ENCODE measurements at places on chromosomes 4 and X.

GRCh38 chr4:187141101-187141500 is 417.4 kb upstream of the FAT1 start:
- no peak for DNase-seq

- DNase-seq, result no peak
These were observed 82.3 kb downstream of the ATG4A start for GRCh38 chrX:108173874-108174273.

GRCh38 chrX:111511477-111511876 is at the start of gene SERTM2:
TSS of gene SERTM2 (plus strand) at chrX:111511645. CDS start at chrX:111518858, 7,213 bp downstream.
- no peak for DNase-seq

- no peak for DNase-seq
These were observed 74.4 kb downstream of the CENPC start for GRCh38 chr4:67470871-67471270.

DNA sequence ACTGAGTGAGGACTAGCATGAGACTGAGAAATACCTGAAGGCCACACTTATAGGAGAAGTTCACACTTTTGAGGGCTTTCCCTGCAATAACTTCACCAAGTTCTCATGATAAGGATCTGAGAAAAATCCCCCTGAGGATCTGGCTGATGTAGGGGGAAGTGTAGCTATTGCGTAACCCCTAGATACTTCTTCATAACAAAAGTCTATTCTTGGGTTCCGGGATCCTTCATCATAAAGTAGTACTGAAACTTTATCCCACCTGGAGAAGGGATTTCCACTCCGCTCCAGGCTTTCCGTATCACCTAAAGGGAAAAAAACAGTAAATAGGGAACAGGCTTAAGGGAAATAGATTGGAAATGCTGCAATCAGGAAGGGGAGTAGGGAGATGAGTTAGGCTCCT is 13.3 kb downstream of the USP27X start:
- no peak for DNase-seq

DNA sequence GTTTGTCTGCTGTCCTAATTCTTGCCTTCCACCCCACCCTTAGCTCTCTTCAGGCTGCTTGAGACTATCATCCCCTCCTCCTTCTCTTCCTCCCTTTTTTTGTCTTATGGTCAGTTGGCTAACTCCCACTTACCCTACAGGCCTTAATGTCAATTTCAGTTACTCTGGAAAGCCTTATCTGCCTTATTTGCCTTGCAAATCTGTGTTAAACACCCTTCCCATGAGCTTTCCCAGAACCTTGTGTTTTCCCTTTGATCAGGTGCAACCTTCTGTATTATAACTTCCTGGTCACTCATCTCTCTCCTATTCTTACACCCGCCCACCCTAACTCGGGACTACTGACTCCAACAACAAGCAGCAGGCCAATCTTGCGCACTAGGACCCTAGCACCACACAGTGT is 74.8 kb downstream of the COX18 start:
- no peak for DNase-seq

- DNase-seq, result no peak
These were observed 19.2 kb downstream of the TMEM131L start for GRCh38 chr4:153485359-153485758.

- DNase-seq, result no peak
These were observed 274.6 kb downstream of the NKX6-1 start for GRCh38 chr4:84224522-84224921.

- no peak for DNase-seq
These were observed 29.5 kb downstream of the TAPT1 start for GRCh38 chr4:16196482-16197393.

GRCh38 chrX:33336783-33337182 is 125.4 kb upstream of the DMD start:
- DNase-seq, result no peak

GRCh38 chr4:153402366-153402765 is 57.9 kb downstream of the MND1 start:
- DNase-seq, result no peak

DNA sequence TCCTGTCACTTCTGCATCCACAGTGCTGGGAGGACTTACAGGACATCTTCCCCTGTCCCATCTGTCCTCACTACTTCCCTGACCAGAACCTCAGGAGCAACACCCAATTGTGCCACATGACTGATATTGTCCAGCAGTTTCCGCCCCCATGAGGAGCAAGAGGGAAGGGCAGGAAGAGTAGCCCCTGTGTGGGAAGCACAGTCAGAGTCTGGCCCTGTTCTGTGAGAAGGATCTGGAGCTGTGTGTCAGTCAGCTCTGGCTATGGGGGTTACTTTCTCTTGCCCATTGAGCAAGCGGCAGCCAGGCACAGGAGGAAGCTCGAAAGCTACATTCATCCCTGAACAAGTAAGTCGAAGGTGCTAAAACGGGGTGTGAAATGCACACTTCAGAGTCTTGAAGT is 14.8 kb upstream of the TRIM60 start:
- DNase-seq, result no peak

GRCh38 chrX:10833299-10834169 is 213.1 kb upstream of the MID1 start:
- no peak for DNase-seq

Measured in activated CD4-positive, CD25-positive, alpha-beta regulatory T cell treated with anti-CD3 and anti-CD28 coated beads, Interleukin-2, amount 50 U/mL, for 16 hours (primary cell).